ENCODE measurements at places on chromosomes 16 and 17. TPM values are rescaled to one million over a fixed set of nuclear protein-coding genes. Genes with fewer than 3 reads are reported as not detected.

DNA sequence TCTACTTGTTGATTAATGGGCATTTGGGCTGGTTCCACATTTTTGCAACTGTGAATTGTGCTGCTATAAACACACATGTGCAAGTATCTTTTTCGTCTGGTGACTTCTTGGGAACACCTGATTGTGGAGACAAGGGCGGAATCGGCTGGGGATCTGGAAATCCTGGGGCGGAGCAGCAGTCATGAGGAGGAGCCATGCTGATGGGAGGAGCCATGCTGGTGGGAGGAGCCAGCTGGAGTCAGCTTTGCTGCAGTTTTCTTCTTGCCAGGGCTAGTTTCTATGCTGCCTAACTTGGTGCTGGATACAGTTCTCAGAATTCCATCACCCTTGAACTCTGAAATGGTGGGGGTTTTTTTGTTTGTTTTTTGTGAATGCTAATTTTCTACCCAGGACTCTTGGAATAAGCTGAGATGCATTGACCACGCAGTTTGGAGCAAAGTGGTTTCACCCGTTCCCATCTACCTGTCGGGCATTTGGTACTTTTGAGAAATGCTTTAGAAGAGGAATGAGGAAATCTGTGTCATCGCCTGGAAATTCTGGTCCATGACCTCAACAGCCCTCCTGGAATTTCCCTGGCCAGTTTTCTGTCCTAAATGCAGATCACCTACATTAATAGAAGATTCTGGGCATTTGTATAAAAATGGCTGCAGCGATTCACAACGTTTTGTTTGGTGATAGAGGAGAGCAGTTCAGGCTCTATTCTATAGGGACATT is 217.4 kb upstream of the ZFHX3 start:
- H3K36me3 ChIP-seq: no peaks in the 10 kb centered on the region
- no peaks in the 10 kb centered on the region for H3K27me3 ChIP-seq
- no peak for DNase-seq
- no peaks in the 10 kb centered on the region for H3K4me1 ChIP-seq

DNA sequence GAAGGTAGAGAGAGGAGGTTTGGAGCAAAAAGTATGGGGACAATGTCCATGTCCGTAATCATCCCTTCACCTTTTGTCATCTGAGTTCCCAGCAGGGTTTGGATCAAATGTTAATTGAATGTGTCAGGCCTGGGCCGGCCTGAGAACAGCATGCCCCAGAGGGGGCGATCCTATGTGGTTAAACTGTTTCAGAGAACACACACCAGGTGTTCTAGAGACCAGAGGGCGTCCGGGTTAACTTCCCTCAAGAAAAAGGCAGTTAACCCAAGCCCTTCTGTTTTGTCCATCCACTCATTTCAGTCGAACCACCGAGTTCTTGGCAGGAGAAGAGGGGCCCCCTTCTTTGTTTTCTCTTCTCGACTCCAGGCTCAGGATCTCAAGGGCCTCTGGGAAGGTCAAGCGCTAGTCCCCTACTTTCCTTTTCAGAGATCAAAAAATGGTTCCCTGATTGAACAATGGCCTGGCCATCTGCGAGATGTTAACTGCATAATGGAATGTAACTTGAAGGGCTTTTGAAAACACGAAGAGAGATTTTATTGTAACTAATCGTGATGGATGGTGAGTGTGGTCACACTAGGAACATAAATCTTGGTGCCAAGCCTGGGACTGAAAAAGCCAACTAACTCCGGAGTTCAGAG is 142.5 kb downstream of the IRX3 start:
- no peak overlapping the region for H3K4me3 ChIP-seq
- DNase-seq: no peak
- H3K27me3 ChIP-seq: no peaks in the 10 kb centered on the region
- no peak overlapping the region for H3K27ac ChIP-seq
- H3K4me1 ChIP-seq: no peaks in the 10 kb centered on the region

- no peak for DNase-seq
- no peak overlapping the region for H3K27ac ChIP-seq
Observed at GRCh38 chr16:75298267-75298666, 46.8 kb upstream of the BCAR1 start.

GRCh38 chr17:47869114-47869513 is 18.2 kb upstream of the SP6 start:
- H3K27ac ChIP-seq: no peak overlapping the region
- no peak for DNase-seq
- H3K4me1 ChIP-seq: peaks cover 3% of the 10 kb centered on the region
- no peak overlapping the region for H3K4me3 ChIP-seq
- peaks cover 9% of the 10 kb centered on the region for H3K27me3 ChIP-seq

GRCh38 chr17:42337442-42337841 is 49.1 kb downstream of the STAT5A start:
- no peak for DNase-seq
- no peak overlapping the region for H3K27ac ChIP-seq
- H3K4me1 ChIP-seq: peaks cover 24% of the 10 kb centered on the region
- peaks cover 64% of the 10 kb centered on the region for H3K36me3 ChIP-seq

GRCh38 chr16:15966836-15967546 is 17.6 kb downstream of the ABCC1 start:
- no peak overlapping the region for H3K4me3 ChIP-seq
- H3K4me1 ChIP-seq: peaks cover 4% of the 10 kb centered on the region
- H3K36me3 ChIP-seq: no peaks in the 10 kb centered on the region
- no peak overlapping the region for H3K27ac ChIP-seq

GRCh38 chr17:10993126-10993525 is 155.2 kb upstream of the PIRT start:
- no peak for DNase-seq
- H3K36me3 ChIP-seq: no peaks in the 10 kb centered on the region
- H3K4me1 ChIP-seq: no peaks in the 10 kb centered on the region
- no peak overlapping the region for H3K27ac ChIP-seq

- no peak for DNase-seq
- no peak overlapping the region for H3K4me3 ChIP-seq
- H3K36me3 ChIP-seq: peaks cover 7% of the 10 kb centered on the region
- no peaks in the 10 kb centered on the region for H3K27me3 ChIP-seq
- H3K4me1 ChIP-seq: peaks cover 10% of the 10 kb centered on the region
- H3K27ac ChIP-seq: no peak overlapping the region
Observed at GRCh38 chr17:49842371-49842770, 5.5 kb downstream of the TAC4 start.

GRCh38 chr17:48215583-48216139 is 108.1 kb downstream of the SNX11 start:
- peaks cover 17% of the 10 kb centered on the region for H3K36me3 ChIP-seq
- no peak overlapping the region for H3K27ac ChIP-seq
- H3K4me1 ChIP-seq: no peaks in the 10 kb centered on the region
- no peaks in the 10 kb centered on the region for H3K27me3 ChIP-seq

- H3K27ac ChIP-seq: peak overlapping the region; percentile 9
- DNase-seq: no peak
- peaks cover 43% of the 10 kb centered on the region for H3K36me3 ChIP-seq
- H3K4me3 ChIP-seq: no peak overlapping the region
- no peaks in the 10 kb centered on the region for H3K27me3 ChIP-seq
- H3K4me1 ChIP-seq: peaks cover 49% of the 10 kb centered on the region
Observed at GRCh38 chr16:89100601-89101302, 7.1 kb downstream of the ACSF3 start.

DNA sequence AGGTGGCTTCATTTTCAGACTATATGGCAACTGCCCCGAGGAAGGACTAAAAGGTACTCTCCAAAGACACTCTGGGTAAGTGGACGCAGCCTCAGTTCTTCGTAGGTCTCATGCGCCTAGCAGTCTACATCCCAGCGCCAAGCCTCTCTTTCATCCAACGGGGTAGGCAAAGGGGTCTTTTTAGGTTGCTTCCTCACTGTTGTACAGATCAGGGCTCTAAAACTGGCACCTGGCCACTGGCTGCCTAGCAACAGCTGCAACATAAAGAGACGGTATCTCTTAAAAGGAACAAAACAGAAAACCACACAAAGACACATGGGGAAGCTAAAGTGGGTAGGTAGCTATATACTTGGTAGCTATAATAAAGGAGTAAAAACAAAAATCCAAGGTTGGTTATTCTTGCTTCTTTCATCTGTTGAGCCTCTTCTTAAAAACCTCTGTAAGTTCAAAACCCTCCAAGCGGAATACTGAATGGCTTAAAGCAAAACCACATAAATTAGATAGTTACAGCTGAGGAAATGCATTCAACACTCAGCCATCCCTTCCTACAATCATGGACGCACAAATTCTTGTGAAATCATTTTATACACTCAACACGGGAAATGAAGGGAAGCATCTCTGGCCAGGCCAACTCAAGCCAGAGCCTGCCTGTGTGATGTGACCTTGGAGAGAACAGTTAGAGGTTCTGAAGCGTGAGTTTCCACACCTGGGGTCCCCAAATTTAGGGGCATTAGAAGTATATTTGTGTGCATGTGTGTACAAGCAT is 22.7 kb downstream of the CYTH1 start:
- H3K27me3 ChIP-seq: no peaks in the 10 kb centered on the region
- H3K36me3 ChIP-seq: no peaks in the 10 kb centered on the region
- H3K4me3 ChIP-seq: peak overlapping the region; percentile 2
- H3K27ac ChIP-seq: peak overlapping the region; percentile 98
- H3K4me1 ChIP-seq: peaks cover 82% of the 10 kb centered on the region

DNA sequence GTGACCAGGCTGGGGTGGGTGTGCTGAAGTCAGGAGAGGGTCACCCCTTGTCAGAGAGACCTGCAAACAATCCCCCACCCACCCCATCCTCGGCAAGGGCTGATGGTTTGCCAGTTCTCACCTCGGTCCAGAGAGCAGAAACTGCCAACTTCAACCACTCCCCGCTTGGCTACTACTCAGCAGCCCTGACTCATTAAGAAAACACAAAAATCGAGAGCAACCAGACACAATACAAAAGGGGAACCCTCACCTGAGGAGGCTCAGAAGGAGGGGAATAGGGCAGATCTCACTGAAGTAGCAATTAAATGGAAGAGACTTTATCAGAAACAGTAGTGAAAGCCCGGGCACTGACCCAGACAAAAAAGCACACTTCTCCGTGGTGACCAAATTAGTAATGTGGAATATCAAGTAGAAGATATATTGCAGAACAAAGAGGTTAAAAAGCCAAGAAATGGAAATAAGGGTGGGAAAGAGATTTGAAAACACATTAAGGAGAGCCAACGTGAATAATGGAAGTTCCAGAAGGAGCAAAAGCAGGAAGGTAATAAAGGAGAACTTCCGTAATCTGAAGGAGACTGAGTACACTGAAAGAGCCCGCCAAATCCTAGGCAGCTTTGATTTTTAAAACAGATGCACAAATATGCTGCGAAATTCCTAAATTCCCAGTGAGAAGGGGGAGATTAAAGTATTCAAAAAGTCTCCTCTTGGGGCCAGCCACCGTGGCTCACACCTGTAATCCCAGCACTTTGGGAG is 23.6 kb downstream of the CENPV start:
- no peak overlapping the region for H3K4me3 ChIP-seq
- peaks cover 14% of the 10 kb centered on the region for H3K36me3 ChIP-seq
- no peaks in the 10 kb centered on the region for H3K4me1 ChIP-seq
- no peak overlapping the region for H3K27ac ChIP-seq

- H3K27ac ChIP-seq: no peak overlapping the region
- peaks cover 77% of the 10 kb centered on the region for H3K36me3 ChIP-seq
- no peak for DNase-seq
- peaks cover 4% of the 10 kb centered on the region for H3K4me1 ChIP-seq
- no peak overlapping the region for H3K4me3 ChIP-seq
Observed at GRCh38 chr17:49616601-49617131, 41.0 kb downstream of the NXPH3 start.

- H3K27me3 ChIP-seq: no peaks in the 10 kb centered on the region
- H3K27ac ChIP-seq: peak overlapping the region; percentile 94
- peaks cover 23% of the 10 kb centered on the region for H3K4me1 ChIP-seq
- DNase-seq: peak; percentile 66
- H3K36me3 ChIP-seq: no peaks in the 10 kb centered on the region
Observed at GRCh38 chr16:67563708-67564468, 1.6 kb downstream of the CTCF start.

GRCh38 chr16:6016530-6017184 is 919.1 kb upstream of the EEF2KMT start:
- H3K4me1 ChIP-seq: no peaks in the 10 kb centered on the region
- no peak overlapping the region for H3K4me3 ChIP-seq
- no peak overlapping the region for H3K27ac ChIP-seq
- H3K36me3 ChIP-seq: no peaks in the 10 kb centered on the region
- no peak for DNase-seq
- H3K27me3 ChIP-seq: no peaks in the 10 kb centered on the region

GRCh38 chr16:64711596-64711995 is 410.3 kb downstream of the CDH11 start:
- no peak overlapping the region for H3K27ac ChIP-seq
- H3K27me3 ChIP-seq: no peaks in the 10 kb centered on the region
- no peaks in the 10 kb centered on the region for H3K4me1 ChIP-seq

DNA sequence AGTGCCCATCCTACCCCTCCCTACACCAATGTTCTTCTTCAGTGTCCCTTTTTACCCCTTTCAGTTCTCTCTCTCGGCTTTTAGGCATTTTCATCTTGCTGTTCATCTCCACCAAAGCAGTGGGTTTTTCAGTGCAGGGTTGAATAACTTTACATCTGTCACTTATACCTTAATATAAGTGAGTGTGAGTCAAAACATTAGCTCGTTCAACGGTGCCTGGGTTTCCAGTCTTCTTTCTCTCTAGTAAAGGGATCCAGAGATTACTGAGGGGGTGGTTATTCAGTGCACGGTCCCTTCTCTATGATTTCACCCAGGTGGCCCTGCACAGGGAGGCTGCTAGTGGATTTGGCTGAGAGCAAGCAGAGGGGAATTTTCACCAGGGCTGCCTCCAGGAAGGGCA is 210.6 kb upstream of the CDH5 start:
- H3K27me3 ChIP-seq: no peaks in the 10 kb centered on the region
- no peak overlapping the region for H3K27ac ChIP-seq
- no peak overlapping the region for H3K4me3 ChIP-seq
- H3K4me1 ChIP-seq: peaks cover 15% of the 10 kb centered on the region

- H3K27ac ChIP-seq: no peak overlapping the region
- H3K4me3 ChIP-seq: no peak overlapping the region
- no peaks in the 10 kb centered on the region for H3K36me3 ChIP-seq
- no peaks in the 10 kb centered on the region for H3K4me1 ChIP-seq
- DNase-seq: no peak
- H3K27me3 ChIP-seq: no peaks in the 10 kb centered on the region
Observed at GRCh38 chr16:55294931-55295342, 29.1 kb upstream of the IRX6 start.

GRCh38 chr17:42129109-42129837 is 6.7 kb downstream of the HSPB9 start:
- H3K4me1 ChIP-seq: peaks cover 24% of the 10 kb centered on the region
- no peak for DNase-seq
- H3K27me3 ChIP-seq: no peaks in the 10 kb centered on the region
- peaks cover 62% of the 10 kb centered on the region for H3K36me3 ChIP-seq
- H3K4me3 ChIP-seq: no peak overlapping the region

- DNase-seq: no peak
- H3K36me3 ChIP-seq: peaks cover 37% of the 10 kb centered on the region
- peaks cover 17% of the 10 kb centered on the region for H3K4me1 ChIP-seq
- H3K4me3 ChIP-seq: no peak overlapping the region
- no peaks in the 10 kb centered on the region for H3K27me3 ChIP-seq
Observed at GRCh38 chr17:39655105-39655504, 10.0 kb upstream of the TCAP start.

IQCK gene
- total RNA-seq: 0.68 TPM

GPR142 gene
- not detected for total RNA-seq

ZFP3 gene
- total RNA-seq: 5.1 TPM

SECTM1 gene
- total RNA-seq: 3.6 TPM

CD300H gene
- 0.90 TPM for total RNA-seq

DPEP2 gene
- total RNA-seq: 61.8 TPM

P2RX1 gene
- total RNA-seq: 13.4 TPM

KLHDC4 gene
- total RNA-seq: 210 TPM

ADPRM gene
- total RNA-seq: 9.5 TPM

Data from natural killer cell (primary cell).